Left ventricle myocardium inferior (tissue), 1 donor: ENCODE measurements at places on chromosomes 6 and 20. TPM values are rescaled to one million over a fixed set of nuclear protein-coding genes. Genes with fewer than 3 reads are reported as not detected.

DNA sequence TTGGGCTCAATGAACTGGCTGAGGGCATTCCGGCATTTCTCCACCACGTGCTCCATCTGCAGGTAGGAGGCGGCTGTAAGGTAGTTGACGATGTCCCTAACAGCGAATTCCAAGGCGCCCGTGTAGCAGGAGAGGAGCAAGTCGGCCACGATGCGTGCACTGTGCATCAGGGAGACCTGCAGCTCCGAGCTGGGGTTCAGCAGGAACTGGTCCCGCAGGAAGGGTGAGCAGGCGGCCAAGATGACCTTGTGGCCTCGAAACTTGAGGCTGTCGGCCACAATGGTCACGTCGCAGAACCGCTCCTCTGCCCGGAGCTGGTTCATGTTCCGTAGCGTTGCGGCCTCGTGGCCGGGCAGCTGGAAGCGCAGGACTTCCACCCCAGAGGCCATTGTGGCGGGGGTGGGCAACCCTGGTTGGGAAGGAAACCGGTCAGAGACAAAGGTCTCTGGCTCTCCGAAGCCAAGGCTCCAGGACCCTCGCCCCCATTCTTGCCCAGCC is 920 bp downstream of the ZBTB12 start:
- H3K4me1 ChIP-seq, result peaks cover 60% of the 10 kb centered on the region
- H3K27me3 ChIP-seq, result no peaks in the 10 kb centered on the region
- DNase-seq, result peak; percentile 28
- H3K36me3 ChIP-seq, result no peaks in the 10 kb centered on the region
- peak overlapping the region; percentile 80 for H3K4me3 ChIP-seq

- no peak for DNase-seq
- H3K36me3 ChIP-seq, result no peaks in the 10 kb centered on the region
- H3K27ac ChIP-seq, result no peak overlapping the region
- H3K4me1 ChIP-seq, result no peaks in the 10 kb centered on the region
- no peak overlapping the region for H3K4me3 ChIP-seq
Observed at GRCh38 chr20:40953416-40953815, 75.2 kb upstream of the TOP1 start.

PPIL6 gene
- total RNA-seq, result 3.9 TPM

DNA sequence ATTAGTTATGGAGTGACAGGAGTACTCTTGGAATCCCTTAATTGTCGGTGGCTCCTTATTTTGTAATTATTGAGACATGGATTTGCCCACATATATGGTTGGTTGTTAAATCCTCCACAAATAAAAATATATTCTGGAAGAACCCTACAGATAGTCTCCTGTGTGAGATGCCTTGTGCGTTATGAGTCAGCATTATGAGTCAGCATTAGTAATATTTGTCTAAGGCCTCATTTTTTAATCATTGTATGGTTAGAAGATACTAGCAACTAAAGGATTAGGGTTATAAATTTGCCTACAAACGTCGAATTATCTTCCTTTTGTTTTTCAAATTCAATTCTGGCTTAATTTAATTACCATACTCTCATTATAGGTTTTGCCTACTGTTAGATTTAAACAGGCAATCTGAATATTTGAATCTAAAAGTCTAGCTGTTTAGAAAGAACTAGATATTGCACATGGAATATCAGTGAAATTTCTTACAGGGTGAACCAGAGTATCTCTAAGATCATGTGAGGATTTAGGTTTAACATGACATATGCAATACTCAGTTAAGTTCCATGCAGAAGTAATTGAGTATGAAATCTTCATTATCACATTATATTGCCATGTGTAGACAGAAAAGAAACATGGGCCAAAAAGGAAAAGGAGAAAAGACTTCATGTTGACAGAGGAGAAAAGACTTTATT is 5.9 kb downstream of the C6orf58 start:
- no peaks in the 10 kb centered on the region for H3K4me1 ChIP-seq
- no peaks in the 10 kb centered on the region for H3K27me3 ChIP-seq
- no peak for DNase-seq
- H3K27ac ChIP-seq, result no peak overlapping the region
- H3K36me3 ChIP-seq, result no peaks in the 10 kb centered on the region

DNA sequence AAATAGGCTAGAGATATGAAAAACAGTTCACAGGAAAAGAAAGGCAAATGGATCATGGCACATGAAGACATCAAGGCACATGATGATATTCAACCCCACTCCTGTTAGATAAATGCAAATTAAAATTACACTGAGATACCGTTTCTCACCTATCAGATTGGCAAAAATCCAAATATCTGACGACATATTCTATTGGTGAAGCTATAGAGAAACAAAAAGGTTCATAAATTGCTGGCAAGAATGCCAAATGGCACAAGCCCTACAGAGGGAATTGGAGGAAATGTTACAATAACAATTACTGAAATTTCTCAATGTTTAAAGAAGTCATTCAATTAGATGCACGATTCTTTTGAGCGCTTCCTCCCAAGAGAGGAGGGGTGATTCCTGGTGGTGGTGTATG is 45.3 kb upstream of the DSN1 start:
- H3K27me3 ChIP-seq, result no peaks in the 10 kb centered on the region
- H3K4me1 ChIP-seq, result peaks cover 51% of the 10 kb centered on the region
- peak overlapping the region; percentile 60 for H3K27ac ChIP-seq
- H3K36me3 ChIP-seq, result peaks cover 53% of the 10 kb centered on the region
- H3K4me3 ChIP-seq, result no peak overlapping the region
- no peak for DNase-seq

- H3K36me3 ChIP-seq, result no peaks in the 10 kb centered on the region
- peak overlapping the region; percentile 83 for H3K4me3 ChIP-seq
- H3K27me3 ChIP-seq, result no peaks in the 10 kb centered on the region
- H3K4me1 ChIP-seq, result peaks cover 32% of the 10 kb centered on the region
Observed at GRCh38 chr6:156775717-156776116, 1.5 kb upstream of the ARID1B start.
